HepG2 (cell line): ENCODE measurements at places on chromosomes 1 and 21. TPM values are rescaled to one million over a fixed set of nuclear protein-coding genes. Genes with fewer than 3 reads are reported as not detected.

- H3K36me3 ChIP-seq: no peaks in the 10 kb centered on the region
- H3K27ac ChIP-seq: no peak overlapping the region
- H3K27me3 ChIP-seq: no peaks in the 10 kb centered on the region
- DNase-seq: no peak
These were observed 334.2 kb downstream of the NTNG1 start for GRCh38 chr1:107474877-107475612.

DNA sequence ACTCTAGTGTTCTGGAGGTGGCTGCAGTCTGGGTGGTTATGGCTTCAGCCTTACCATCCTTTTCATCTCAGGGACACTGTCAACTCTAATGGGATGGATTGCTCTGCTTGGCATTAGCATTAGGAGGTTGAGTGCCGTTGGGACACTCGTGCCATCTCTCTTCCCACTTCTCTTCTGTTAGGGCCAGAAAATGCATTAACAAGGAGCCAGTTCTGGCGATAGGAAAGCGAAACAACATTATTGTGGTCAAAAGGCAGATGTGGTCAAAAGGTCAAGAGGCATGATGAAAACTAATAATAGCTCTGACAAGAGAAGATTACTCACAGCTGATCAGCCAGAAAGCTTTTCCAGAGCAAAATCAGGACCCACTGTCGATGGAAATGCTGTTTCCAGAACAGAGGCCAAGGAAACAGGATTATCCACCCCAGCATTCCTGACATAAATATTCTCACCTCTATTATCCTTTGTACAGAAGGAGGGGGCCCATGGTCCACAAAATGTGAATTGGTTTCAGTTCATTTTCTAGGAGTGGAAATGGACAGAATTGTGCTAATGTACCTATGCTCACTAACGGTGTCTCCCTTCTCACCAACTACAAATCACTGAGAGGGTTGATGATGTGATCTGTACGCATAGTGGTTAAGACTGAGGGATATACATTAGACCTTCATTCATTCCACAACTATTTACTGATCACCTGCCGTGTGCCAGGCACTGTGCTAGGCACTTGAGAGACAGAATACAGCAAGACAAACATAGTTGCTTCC lies 72.0 kb downstream of the ST6GALNAC5 start:
- H3K36me3 ChIP-seq: no peaks in the 10 kb centered on the region
- H3K27ac ChIP-seq: no peak overlapping the region
- no peaks in the 10 kb centered on the region for H3K27me3 ChIP-seq

- peak overlapping the region; percentile 80 for H3K27ac ChIP-seq
- no peak for DNase-seq
- H3K4me1 ChIP-seq: peaks cover 75% of the 10 kb centered on the region
- no peaks in the 10 kb centered on the region; the same call in 1 of the 2 replicates for H3K36me3 ChIP-seq
- peak overlapping the region; percentile 83 for H3K4me3 ChIP-seq
These were observed 714 bp upstream of the AKIRIN1 start for GRCh38 chr1:38990386-38990737.

DNA sequence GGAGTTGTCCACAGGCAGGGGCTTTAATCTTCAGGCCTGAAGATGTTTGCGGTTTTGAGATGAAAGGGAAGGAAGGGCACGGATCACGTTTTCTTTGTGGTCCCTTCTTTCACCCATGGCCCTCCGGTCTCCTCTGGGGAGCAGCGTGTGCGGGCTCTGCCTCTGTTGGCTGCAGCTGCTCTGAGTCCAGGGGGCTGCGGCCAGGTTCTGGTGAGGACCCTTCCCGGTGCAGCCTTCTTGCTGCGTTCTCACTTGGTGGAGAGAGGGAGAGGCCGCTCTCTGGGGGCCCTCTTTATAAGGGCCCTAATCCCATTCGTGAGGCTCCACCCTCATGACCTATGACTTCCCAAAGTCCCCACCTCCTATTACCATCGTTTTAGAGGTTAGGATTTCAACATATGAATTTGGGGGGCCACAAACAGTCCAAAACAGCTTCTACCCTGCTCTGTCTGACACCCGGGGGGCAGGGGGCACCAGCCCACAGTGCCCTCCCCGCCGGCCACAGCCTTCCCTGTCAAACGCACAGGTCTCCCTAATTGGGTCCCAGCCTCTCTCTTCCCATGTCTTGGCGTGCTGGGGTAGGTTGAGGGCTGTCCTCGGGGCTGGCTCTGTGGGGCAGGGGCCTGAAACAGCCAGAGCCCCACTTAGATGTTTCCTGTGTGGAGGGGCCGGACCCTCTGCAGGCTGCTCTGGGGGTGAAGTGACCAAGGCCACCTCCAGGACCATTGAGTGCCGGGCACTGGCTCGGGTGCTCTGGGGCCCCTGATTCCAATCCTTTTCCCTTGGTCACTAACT lies 100.1 kb upstream of the C1orf174 start:
- no peak for DNase-seq
- no peaks in the 10 kb centered on the region for H3K36me3 ChIP-seq
- no peaks in the 10 kb centered on the region for H3K4me1 ChIP-seq
- no peak overlapping the region for H3K4me3 ChIP-seq
- no peak overlapping the region for H3K27ac ChIP-seq

- H3K27me3 ChIP-seq: no peaks in the 10 kb centered on the region
- peaks cover 8% of the 10 kb centered on the region for H3K4me1 ChIP-seq
- no peak overlapping the region for H3K27ac ChIP-seq
- no peak for DNase-seq
- no peaks in the 10 kb centered on the region for H3K36me3 ChIP-seq
- no peak overlapping the region for H3K4me3 ChIP-seq
These were observed 37.1 kb downstream of the CCN1 start for GRCh38 chr1:85617633-85618100.

DNA sequence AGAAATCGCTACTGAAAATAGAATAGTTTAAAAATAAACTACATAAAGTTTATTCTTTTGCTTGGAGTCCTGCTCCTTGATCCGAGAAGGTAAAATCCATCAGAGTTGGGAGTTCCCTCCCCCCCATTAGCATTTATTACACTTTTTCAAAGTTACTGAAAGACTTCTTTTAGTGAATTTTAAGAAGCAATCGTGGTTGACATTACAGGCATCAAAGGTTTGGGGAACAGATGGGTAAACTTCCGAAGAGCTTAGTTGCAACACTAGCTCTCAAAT lies 31.0 kb upstream of the NFIA start:
- H3K4me3 ChIP-seq: peak overlapping the region; percentile 74
- no peak for DNase-seq
- H3K27ac ChIP-seq: no peak overlapping the region

DNA sequence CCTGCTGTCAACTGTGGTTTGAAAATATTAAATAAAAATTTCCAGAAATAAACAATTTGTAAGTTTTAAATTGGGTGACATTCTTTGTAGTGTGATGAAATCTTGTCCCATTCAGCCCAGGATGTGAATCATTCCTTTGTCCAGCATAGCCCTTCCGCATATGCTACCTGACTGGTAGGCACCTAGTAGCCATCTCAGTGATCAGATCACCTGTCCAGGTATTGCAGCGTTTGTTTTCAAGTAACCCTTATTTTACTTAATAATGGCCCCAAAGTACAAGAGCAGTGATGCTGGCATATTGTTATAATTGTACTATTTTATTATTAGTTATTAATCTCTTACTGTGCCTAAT lies 351.6 kb upstream of the B3GALT2 start:
- no peak overlapping the region for H3K27ac ChIP-seq
- H3K27me3 ChIP-seq: no peaks in the 10 kb centered on the region
- H3K4me1 ChIP-seq: no peaks in the 10 kb centered on the region
- DNase-seq: no peak
- H3K36me3 ChIP-seq: no peaks in the 10 kb centered on the region

TNFSF4 gene
- total RNA-seq: 2.4 and 3.2 TPM in 2 replicates
